ENCODE measurements at places on chromosomes 3 and 15. TPM values are rescaled to one million over a fixed set of nuclear protein-coding genes. Genes with fewer than 3 reads are reported as not detected.
A peak's percentile ranks its signal among the peaks of the same experiment; 100 is the strongest.

KIF15 gene
- 25.8 TPM for total RNA-seq

SLC6A11 gene
- total RNA-seq: 1.9 TPM

DNA sequence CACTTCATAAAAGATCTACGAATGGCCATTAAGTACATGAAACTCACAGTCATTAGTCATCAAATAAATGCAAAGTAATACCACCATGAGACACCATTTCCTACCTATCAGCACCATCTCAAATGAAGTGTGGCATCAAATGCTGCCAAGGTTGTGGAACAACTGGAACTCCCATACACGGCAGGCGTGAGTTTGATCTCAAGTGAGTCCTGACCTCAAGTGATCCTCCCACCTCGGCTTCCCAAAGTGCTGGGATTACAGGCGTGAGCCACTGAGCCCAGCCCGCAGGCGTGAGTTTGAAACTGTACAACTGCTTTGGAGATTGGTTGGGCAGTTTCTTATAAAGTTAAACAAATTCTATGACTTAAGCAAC is 28.8 kb upstream of the HDAC11 start:
- peak; percentile 47 for DNase-seq

DNA sequence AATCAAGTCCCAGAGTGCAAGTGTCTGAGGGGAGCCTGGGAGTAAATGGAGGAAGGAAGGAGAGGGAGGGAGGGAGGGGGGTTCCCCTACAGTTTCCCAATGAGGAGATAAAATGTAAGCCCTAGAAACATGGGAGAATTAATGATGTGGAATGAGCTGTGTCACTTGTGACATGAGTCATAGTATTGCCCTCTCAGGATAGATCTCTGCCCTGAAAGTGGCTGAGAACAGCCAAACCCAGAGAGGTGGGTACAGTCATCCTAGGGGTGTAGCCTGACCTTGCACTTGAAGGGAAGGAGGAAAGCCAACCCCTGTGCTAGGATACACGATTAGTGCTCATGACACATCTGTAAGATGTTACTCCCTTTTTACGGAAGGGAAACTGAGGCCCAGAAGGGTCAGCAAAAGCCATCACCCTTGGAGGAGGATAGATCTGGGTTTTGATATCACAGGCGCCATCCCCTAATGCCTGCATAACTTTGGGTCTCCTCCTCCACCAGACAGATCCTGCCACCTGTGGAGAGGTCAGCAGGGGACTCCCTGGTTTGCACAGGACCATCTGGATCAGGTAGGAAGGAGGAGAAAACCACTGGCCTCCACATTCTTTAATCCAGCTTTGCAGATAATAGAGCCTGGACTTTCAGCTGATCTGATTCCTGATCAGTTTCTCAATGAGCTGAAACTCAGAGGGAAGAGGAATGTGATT is 23.1 kb upstream of the USP3 start:
- DNase-seq: no peak

GRCh38 chr3:106880206-106880605 is 497.0 kb upstream of the CCDC54 start:
- no peak for DNase-seq

DNA sequence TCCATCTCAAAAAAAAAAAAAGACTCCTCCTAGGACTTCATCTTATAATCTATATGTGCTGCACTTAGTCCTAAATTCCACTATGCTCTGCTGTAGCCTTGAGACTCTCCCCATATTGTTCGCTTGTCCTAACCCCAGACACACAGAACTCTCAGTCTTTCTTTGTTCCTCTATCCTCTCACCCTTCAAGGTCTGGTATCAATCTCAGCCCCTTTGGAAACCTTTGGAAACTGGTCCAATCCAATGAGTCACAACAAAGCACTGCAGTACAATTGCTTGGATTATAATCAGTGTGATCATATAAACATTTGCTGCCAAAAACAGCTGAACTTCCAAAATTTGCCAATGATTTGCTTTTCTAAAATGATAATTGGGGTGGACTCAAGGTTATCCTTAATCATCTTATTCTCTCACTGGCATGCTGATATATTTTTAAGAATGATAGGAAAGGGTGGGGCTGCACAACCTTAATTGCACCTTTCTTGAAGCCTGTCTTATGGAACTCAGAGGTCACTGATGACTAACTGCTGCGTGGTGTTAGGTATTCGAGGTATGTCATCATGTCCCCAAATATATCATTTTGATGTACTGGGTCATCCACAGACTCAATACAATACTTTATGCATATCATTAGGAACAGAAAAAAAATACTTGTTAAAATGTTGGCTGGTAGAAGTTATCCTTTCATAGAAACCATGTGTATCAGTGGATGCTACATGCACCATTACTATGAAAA is 756.7 kb downstream of the NR2F2 start:
- DNase-seq: no peak

Measured in H9 (cell line).